ENCODE measurements at places on chromosomes 12 and 14.
A peak's percentile ranks its signal among the peaks of the same experiment; 100 is the strongest.

- DNase-seq, result no peak
Measured at GRCh38 chr12:70603044-70603443, 34.2 kb downstream of the PTPRB start.

- DNase-seq, result no peak
Measured at GRCh38 chr12:131600160-131600532, 110.7 kb upstream of the SFSWAP start.

DNA sequence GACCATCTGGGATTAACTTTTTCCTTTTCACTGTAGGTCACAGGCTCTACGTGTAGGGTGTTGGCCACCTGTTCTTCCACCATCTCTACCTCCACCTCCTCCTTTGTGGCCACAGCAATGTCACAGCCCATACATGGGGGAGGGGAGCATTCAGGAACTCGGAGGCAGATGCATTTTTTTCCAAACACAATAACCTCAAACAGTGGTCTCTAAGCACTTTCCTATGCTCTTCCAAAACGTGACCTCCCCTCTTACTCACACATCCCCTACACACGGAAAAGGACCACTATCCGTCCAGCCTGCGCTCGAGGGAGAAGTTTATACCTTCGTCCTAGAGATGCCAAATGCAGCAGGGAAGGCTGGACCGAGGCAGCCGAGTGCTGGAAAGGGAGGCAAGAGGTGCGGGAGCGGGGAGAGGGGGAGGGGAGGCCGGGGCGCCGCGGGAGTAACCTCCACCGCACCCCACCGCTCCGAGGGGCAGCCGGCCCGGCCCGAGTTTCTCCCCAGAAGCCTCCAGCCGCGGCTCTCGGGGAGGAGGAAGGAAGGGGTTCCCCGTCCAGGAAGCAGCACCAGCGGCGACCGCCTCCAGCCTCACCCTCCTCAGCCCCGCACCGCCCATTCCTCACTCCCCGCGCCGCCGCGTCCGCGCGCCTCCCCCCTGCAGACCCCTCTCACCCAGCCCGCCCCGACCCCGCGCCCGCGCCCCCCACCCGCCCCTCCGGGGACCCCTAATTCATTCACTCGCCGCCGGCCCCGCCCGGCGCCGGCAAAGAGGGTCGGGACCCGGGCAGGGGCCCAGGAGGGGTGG lies 594 bp downstream of the KRAS start:
- peak; percentile 51 for DNase-seq

GRCh38 chr12:110228756-110229155 lies 52.3 kb upstream of the ATP2A2 start:
- DNase-seq, result no peak

GRCh38 chr12:47717443-47718193 lies 7.7 kb downstream of the ENDOU start:
- DNase-seq, result peak; percentile 64

DNA sequence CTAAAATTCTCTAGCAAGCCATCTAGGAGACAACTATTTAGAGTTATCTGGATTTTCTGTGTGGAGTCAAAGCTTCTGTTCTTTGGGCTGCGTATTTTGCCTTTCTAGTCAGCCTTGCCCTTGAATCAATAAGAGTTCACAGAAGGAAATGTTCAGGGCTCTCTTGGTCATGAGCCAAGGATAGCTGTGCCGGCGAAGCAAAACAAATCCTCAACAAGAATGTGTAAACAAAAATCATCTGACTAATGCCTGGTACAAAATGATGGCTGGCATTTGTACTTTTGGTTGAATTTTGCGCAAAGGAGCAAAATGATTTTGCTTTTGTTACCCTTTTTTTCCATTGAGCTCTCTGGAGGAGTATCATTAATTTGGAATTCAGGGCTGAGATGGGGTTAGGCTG lies 171.1 kb downstream of the DACT1 start:
- no peak for DNase-seq

DNA sequence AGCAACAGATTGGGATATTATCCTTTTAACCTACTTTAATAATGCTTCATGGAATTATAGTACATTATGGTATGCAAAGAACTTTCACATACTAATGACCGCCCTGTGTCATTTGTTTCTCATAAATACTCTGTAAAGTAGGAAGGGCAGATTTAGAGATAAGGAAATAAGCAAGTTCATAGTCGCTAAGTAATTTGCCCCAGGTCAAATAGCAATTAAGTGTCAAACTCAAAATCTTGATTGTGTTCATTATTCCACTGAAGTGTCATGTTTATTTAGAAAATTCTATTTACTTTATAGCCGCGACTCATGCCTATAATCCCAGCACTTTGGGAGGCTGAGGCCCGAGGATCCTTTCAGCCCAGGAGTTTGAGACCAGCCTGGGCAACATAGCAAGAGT lies 98.7 kb upstream of the ATF1 start:
- no peak for DNase-seq

DNA sequence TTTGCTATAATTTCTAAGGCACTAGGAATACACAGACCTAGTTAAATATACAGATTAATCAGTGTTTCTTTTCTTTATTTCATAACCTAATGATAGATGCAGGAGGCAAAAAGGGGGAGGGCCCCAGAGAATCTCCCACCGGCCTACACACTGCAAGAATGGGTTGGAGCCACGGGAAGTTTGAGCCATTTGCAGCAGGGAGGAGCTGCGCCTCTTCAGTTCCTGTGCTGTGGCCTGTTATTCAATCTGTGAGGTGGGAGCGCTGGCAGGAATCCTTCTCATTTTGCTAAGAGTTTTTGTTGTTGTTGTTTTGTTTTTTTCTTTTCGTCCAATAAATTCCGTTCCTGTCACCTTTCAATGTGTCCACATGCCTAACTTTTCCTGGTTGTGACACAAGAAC lies 251.3 kb upstream of the RPL10L start:
- no peak for DNase-seq

GRCh38 chr12:51631591-51631990 lies 40.6 kb downstream of the SCN8A start:
- no peak for DNase-seq

DNA sequence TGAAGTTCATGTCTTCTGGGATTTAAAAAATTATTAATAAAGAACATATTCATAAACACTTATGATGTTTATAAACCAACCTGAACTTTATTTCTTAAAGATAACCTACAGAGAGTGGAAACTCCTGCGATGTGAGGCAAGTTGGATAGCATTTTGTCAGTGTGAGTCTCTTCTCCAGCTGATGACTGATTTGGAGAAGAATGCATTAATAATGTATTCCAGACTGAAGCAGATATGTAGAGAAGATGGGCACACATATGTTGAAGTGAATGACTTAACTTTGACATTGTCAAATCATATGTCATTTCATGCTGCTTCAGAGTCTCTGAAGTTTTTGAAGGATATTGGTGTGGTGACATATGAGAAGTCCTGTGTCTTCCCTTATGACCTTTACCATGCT lies 7.3 kb downstream of the HELB start:
- no peak for DNase-seq

DNA sequence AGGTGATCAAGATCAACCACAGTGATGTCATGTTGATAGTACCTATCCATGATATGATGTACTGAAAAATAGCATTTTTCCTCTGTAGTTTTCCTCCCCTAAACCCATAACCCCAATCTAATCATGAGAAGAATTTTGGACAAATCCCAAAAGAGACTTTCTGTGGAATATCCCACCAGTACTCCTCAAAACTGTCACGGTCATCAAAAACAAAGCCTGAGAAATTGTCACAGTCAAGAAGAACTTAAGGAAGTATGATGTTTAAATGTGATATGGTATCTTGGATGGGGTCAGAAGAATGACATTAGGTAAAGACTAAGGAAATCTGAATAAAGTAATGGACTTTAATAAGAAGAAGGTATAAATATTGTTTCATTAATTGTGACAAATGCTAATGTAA lies 248.8 kb downstream of the RMST start:
- no peak for DNase-seq

DNA sequence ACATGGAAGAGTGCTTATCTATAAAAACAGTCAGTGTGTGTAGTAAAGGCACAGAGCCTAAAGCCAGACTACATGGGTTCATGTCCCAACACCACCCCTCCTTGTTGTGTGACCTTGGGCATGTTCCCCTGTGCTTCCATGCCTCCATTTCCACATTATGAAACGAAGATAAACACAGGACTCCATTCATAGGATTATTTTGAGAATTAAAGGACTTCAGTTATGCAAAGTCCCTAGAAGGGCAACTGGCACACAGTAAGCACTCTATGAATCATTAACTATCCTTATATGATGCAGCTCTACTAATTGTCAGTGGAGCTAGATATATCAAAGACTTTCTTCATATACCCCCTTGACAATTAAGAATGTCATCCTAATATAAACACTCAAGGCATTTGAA lies 17.8 kb downstream of the IFNG-AS1 start:
- no peak for DNase-seq

DNA sequence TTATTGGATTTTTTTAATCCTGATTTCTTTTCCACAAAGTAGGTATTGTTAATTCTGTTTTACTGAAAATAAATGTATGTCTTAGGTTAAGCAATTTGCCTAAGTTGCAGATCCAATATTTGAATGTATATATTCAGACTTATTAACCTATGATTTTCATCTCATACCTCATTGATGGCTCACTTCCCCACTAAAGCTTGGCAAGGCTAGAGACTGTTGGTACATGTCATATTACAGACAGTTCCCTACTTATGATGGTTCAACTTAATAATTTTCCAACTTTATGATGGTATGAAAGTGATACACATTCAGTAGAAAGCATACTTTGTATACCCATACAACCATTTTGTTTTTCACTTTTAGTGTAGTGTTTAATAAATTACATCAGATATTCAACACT lies 33.2 kb upstream of the KCNH3 start:
- DNase-seq, result no peak

GRCh38 chr12:124928095-124928911 lies 13.9 kb upstream of the UBC start:
- no peak for DNase-seq

GRCh38 chr14:61256826-61257468 lies 24.2 kb downstream of the TMEM30B start:
- no peak for DNase-seq

- DNase-seq, result peak; percentile 81
Measured at GRCh38 chr14:100547633-100548294, 39.5 kb downstream of the BEGAIN start.

GRCh38 chr12:16349131-16349460 lies 1.7 kb downstream of the MGST1 start:
- DNase-seq, result no peak

GRCh38 chr12:66767536-66767935 lies 88.7 kb upstream of the GRIP1 start:
- no peak for DNase-seq

- DNase-seq, result no peak
Measured at GRCh38 chr14:61498811-61499210, 177.4 kb downstream of the PRKCH start.

DNA sequence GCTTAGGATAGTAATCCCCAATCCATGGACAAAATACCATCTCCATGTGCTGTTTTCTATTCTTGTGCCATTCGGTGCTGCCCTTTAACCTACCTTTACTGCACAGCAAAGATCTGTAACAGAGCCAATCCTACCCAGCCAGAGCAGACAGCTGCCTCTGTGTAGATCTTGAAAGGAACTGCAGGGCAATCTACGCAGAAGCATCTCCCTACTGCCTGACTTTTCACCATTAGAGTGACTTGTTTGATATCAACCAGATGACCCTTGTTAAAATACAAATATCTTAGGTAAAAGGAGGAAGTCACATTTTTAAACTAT lies 33.9 kb upstream of the PPM1A start:
- DNase-seq, result no peak

DNA sequence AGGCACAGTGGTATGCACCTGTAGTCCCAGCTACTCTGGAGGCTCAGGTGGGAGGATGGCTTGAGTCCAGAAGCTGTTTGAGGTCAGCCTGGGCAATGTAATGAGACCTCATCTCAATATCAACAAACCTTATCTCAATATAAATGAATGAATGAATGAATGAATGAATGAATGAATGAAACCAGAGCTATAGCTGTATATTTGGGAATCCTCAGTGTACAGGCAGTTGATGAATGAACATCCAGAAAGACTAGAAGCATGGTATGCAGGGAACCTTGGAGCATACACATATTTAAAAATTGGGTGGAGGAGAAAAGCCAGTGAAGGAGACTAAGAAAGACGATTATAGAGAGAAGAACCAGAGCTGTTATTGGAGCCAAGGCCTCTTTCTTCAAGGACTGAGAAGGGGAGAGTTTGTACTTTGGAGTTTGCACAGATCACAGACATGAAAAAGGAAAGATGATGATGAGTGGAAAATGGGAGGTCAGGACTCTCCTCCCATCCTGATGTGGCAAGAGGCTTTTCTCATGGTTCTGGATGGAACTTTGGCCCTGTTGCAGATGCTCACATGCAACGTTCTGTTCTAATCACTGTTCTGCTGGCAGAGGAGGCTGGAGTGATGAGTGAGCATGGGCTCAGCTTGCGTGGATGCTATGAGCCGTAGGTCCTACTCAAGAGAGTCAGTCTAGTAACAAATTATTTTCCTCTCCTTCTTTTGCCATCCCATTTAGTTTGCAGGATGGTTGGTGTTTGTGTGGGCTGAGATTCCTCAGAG lies 114.4 kb downstream of the PRKCH start:
- DNase-seq, result no peak

DNA sequence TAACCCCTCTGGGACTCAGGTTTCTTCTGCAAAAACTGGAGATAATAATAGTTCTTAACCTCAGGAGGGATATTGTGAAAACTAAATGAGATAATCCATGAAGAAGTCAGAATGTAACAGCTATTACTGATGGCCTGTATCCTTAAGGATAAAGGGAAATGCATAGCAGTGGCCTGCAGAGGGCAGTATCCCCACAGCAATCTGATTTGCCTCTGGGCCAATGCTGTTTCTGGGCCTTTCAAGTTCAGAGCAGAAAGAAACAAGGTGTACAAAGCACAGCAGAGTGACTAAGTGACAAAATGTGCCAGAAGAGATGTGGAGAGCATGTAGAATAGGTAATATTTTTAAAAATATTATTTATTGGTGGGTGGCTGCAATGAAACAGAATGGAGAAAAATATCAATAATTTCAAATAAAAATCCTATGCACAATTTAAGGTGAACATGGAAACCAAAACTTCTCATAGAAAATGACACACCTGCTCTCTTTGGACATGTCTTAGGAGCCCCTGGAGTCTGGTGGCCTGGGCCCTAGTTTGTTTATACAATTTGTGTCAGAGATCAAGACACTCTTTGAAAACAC lies 90.3 kb downstream of the C12orf75 start:
- DNase-seq, result peak; percentile 51

DNA sequence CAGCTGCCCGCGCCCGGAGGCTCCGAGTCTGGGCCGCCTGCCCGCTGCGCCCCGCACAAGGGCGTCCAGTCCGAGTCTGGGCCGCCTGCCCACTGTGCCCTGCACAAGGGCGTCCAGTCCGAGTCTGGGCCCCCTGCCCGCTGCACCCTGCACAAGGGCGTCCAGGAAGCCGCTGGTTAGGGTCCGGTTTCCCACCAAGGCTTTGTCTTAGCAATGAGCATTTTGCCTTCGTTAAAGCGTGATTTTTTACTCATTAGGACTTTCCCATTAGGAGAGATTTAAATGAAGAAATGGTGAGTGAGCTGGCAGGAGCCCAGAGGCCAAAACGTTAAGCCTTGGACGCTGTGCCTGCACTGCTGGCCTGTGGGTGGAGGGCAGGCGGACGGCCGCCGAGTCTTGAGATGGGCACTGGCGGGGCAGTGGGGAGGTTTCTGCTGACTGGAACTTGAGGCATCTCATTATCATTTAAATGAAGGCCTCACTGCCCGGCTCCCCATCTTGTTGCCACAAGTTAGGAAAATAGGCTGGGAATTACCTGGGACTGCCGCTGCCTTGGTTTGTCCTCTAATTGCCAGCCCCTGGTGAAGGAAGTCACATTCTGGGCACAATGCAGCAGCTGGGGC lies 36.0 kb downstream of the FBRSL1 start:
- no peak for DNase-seq

Measured in CD8-positive, alpha-beta memory T cell (primary cell).